Vagina (tissue), 2 donors: ENCODE measurements at places on chromosomes 11 and 22. TPM values are rescaled to one million over a fixed set of nuclear protein-coding genes. Genes with fewer than 3 reads are reported as not detected.
A peak's percentile ranks its signal among the peaks of the same experiment; 100 is the strongest.

DNA sequence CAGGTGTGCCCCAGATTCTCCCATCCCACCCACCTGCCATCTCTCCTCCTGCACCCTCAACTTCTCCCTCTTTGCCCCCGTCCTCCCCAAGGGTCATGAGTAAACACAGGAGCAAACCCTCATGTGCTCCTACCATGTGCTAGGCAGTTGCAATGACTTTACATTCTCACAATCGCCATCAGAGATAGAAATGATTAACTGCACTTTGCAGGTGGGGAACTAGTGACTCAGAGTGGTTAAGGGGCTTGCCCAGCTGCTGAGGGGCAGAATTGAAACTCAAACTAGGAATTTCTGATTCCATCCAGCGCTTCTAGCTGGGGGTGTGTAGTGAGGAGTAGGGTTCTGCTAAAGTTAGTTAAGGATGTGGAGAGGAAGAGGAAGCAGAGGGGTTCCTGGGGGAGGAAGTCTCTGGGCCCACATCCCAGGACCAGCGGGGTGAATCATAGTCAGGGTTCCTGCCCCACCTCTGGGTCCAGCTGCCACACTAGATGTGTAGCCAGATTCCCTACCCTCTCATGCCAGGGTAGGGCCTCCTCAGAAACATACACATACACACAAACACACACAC, 16.0 kb upstream of the PRG2 start:
- peaks cover 28% of the 10 kb centered on the region for H3K4me1 ChIP-seq
- H3K4me3 ChIP-seq, result no peak overlapping the region
- H3K27me3 ChIP-seq, result no peaks in the 10 kb centered on the region

GRCh38 chr11:2612884-2613571, 86.8 kb downstream of the KCNQ1OT1 start:
- no peak for DNase-seq
- H3K36me3 ChIP-seq, result no peaks in the 10 kb centered on the region
- H3K4me3 ChIP-seq, result no peak overlapping the region

- no peaks in the 10 kb centered on the region for H3K27me3 ChIP-seq
- no peak overlapping the region for H3K4me3 ChIP-seq
- no peaks in the 10 kb centered on the region for H3K36me3 ChIP-seq
- DNase-seq, result no peak
- peaks cover 35% of the 10 kb centered on the region for H3K4me1 ChIP-seq
- no peak overlapping the region for H3K27ac ChIP-seq
These were observed 20.7 kb upstream of the AIFM3 start for GRCh38 chr22:20946080-20946986.

DNA sequence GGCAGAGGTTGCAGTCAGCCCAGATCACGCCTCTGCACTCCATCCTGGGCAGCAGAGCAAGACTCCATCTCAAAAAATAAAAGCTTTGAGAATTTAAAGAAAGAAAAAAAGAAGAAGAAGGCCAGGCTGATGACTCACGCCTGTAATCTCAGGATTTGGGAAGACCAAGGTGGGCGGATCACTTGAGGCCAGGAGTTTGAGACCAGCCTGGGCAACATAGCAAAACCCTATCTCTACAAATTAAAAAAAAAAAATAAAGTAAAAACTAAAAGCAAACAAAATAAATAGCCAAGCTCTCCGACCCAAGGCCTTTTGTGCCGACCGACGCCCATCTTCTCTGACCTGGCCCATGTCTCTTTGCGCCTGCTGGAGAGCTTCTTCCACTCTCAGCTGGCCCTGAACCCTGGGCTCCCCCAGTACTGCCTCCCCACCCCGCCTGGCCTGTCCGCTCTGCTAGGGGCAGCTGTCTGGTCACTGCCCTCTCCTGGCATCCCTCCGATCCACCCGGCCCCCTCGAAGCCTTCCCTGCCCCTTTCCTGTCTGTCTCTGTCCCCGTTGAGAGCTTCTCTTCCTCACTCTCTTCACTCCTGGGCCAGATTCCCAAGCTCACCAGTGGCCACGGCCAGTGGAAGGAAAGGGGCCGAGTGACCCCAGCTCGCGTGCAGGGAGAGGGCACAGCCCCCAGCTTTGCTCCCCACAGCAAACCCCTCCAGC, 4.8 kb upstream of the LSP1 start:
- H3K36me3 ChIP-seq, result no peaks in the 10 kb centered on the region
- H3K4me3 ChIP-seq, result no peak overlapping the region
- peaks cover 9% of the 10 kb centered on the region for H3K4me1 ChIP-seq
- no peaks in the 10 kb centered on the region for H3K27me3 ChIP-seq
- no peak overlapping the region for H3K27ac ChIP-seq

DNA sequence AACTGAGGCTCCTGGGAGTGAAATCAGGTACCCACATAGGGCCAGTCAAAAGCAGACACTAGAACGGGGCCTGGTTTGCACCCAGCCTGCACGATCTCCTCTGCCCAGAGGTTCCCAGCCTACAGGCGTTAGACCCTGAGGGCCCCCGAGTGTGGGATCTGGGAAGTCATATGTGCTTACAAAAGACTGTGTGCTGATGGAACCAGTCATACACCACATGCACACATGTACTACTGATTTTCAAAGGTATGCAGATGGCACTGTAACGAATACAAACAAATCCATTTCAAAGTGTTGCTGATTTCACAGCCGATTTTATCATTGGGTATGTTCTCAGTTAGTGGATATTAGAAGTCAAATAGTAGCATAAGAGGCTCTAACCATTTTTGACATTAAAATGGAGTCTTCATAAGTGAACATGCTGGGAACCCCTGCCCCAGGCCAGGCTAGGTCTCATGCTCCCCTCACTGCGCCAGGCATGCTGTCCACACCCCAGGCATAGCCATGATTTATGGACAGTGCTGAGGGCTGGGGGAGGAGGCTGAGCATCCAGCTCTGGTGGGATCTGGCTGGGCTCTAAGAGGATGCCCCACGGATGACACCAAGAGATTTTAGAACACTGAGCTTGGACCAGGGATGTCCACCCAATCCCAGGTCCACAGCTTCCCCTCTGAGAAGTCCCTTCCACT, 38.6 kb upstream of the LRRC32 start:
- H3K27ac ChIP-seq, result peak overlapping the region; percentile 63
- H3K4me1 ChIP-seq, result peaks cover 19% of the 10 kb centered on the region
- no peak for DNase-seq
- no peaks in the 10 kb centered on the region for H3K27me3 ChIP-seq
- no peaks in the 10 kb centered on the region for H3K36me3 ChIP-seq
- no peak overlapping the region for H3K4me3 ChIP-seq

GRCh38 chr11:96290031-96290430, 53.0 kb downstream of the MAML2 start:
- DNase-seq, result no peak
- H3K4me3 ChIP-seq, result no peak overlapping the region
- no peaks in the 10 kb centered on the region for H3K27me3 ChIP-seq
- no peak overlapping the region for H3K27ac ChIP-seq
- H3K4me1 ChIP-seq, result peaks cover 27% of the 10 kb centered on the region

DNA sequence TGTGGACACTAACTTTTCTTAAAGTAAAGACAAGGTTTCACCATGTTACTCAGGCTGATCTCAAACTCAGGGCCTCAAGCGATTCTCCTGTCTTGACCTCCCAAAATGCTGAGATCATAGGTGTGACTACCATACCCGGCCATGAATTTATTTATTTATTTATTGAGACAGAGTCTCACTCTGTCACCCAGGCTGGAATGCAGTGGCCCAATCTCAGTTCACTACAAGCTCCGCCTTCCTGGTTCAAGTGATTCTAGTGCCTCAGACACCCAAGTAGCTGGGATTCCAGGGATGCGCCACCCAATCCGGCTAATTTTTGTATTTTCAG, 29.7 kb upstream of the PCF11 start:
- H3K27me3 ChIP-seq, result no peaks in the 10 kb centered on the region
- no peak overlapping the region for H3K27ac ChIP-seq
- no peaks in the 10 kb centered on the region for H3K4me1 ChIP-seq
- H3K36me3 ChIP-seq, result no peaks in the 10 kb centered on the region

- no peak overlapping the region for H3K4me3 ChIP-seq
- H3K36me3 ChIP-seq, result no peaks in the 10 kb centered on the region
- H3K27me3 ChIP-seq, result no peaks in the 10 kb centered on the region
- H3K27ac ChIP-seq, result no peak overlapping the region
These were observed 92.9 kb downstream of the SLC17A6 start for GRCh38 chr11:22431106-22431505.

GRCh38 chr22:24043958-24044357, 32.9 kb downstream of the CABIN1 start:
- H3K4me3 ChIP-seq, result no peak overlapping the region
- H3K4me1 ChIP-seq, result no peaks in the 10 kb centered on the region
- H3K27ac ChIP-seq, result no peak overlapping the region
- no peak for DNase-seq
- peaks cover 36% of the 10 kb centered on the region for H3K36me3 ChIP-seq
- no peaks in the 10 kb centered on the region for H3K27me3 ChIP-seq

DNA sequence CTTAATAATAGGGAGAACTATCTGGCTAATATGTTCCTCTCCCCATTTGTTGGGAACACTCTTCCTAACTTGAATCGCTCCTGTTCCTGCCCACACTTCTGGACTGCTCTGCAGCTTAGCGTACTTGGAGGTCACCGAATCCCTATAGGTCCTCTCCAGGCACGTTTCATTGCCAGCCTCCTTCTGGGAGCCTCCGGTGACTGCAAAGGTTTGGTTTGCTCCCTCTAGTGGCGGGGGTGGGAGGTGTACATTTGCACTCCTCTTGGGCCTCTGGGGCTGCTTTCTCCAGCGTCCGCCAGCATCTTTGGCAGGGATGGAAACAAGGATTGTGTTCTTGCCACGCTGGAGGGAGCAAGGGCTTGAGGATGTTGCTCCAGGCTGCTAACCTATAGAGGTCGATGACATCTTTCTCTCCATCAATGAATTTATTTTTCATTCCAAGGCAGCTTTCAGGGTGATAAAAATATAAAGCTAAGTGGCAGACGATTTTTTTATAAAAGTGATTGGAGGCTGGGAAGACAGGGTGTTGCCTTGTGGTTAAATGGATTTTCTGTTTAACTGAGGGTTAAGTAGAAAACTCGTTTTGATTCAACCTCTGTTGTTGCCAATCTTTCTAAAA, 48.7 kb downstream of the TSPAN18 start:
- H3K4me1 ChIP-seq, result peaks cover 24% of the 10 kb centered on the region
- H3K4me3 ChIP-seq, result no peak overlapping the region
- H3K27me3 ChIP-seq, result no peaks in the 10 kb centered on the region
- no peak overlapping the region for H3K27ac ChIP-seq
- no peaks in the 10 kb centered on the region for H3K36me3 ChIP-seq
- DNase-seq, result no peak

- H3K36me3 ChIP-seq, result no peaks in the 10 kb centered on the region
- H3K4me1 ChIP-seq, result peaks cover 26% of the 10 kb centered on the region
- H3K4me3 ChIP-seq, result no peak overlapping the region
These were observed 51.3 kb upstream of the SCUBE2 start for GRCh38 chr11:9142732-9143131.

DNA sequence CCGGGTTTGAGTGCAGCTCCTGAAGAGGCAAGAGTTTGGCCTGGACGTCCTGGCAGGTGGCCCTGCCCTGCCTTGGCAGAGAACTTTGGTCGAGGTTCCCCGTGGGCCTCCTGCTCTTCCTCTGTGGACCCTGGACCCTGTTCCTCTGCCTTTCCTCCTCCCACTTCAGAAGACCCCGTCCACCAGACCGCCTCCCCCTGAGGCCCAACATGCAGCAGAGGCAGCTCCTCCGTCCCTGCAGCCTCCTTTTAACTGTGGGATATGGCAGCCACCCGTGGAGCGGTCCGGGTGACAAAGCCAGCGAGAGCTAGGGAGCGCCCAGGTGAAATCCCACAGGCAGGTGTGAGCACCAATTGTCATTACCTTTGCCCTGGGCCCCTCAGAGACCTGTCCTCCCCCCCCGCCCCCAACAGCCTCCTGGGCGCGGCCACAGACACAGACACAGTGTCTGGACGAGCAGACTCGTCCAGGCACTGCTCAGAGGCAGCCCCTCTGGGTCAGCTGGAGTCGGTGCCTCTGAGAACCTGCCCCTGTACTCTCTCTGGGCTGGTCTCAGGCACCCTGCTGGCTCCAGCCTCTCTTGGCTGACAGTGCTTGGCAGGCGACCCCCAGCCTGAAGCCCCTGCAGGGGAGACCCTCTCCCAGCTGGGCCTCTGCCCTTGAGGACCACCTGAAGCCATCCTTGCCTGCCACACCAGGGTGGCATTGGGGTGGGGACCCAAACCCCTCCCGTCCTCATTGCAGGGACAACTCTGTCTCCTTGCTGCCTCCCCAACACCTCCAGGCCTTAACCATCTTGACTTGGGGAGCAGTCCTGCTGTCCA, 4.1 kb upstream of the PTDSS2 start:
- DNase-seq, result no peak
- no peak overlapping the region for H3K4me3 ChIP-seq
- no peak overlapping the region for H3K27ac ChIP-seq
- H3K4me1 ChIP-seq, result peaks cover 38% of the 10 kb centered on the region
- no peaks in the 10 kb centered on the region for H3K36me3 ChIP-seq
- peaks cover 5% of the 10 kb centered on the region for H3K27me3 ChIP-seq

DNA sequence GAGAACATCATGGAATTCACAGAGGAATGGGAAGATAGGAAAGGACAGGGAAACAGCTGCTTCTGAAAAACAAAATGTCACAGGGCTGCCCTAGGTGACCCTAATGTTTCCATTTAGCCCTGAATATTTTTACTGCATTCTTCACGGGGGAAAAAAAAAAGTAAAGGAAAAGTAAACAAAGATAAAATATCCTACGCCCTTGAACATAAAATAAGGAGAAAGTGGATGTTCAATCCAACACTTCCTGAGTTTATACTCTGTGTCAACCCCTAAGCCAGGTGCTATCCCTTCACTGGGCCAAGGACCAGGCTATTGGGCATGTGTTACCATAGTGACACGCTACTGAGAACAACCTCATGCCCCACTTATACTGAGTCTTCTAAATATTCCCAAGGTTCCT, 84.7 kb downstream of the FAM76B start:
- no peaks in the 10 kb centered on the region for H3K27me3 ChIP-seq
- H3K4me3 ChIP-seq, result no peak overlapping the region
- no peak for DNase-seq
- peak overlapping the region; percentile 63 for H3K27ac ChIP-seq
- H3K4me1 ChIP-seq, result peaks cover 44% of the 10 kb centered on the region

TNNT3 gene
- total RNA-seq, result 20.4 TPM

KDM4D gene
- total RNA-seq, result 0.25 TPM

SCUBE2 gene
- 36.3 TPM for total RNA-seq

THOC5 gene
- total RNA-seq, result 32.2 TPM

ABCC8 gene
- total RNA-seq, result 13.0 TPM

CRACR2B gene
- 4.9 TPM for total RNA-seq

SPI1 gene
- 15.5 TPM for total RNA-seq

NRIP3 gene
- 1.2 TPM for total RNA-seq

LRRC74B gene
- not detected for total RNA-seq
